ENCODE measurements at places on chromosomes 12 and 14.

GRCh38 chr12:114221957-114222630 lies 183.8 kb downstream of the TBX5 start:
- no peak for DNase-seq

GRCh38 chr12:103503546-103504480 lies 8.0 kb upstream of the C12orf42 start:
- peak; percentile 7 for DNase-seq

- no peak for DNase-seq
Measured at GRCh38 chr12:127560041-127560478, 706.9 kb upstream of the TMEM132C start.

- no peak for DNase-seq
Measured at GRCh38 chr14:23145794-23146350, 26.8 kb upstream of the CEBPE start.

- no peak for DNase-seq
Measured at GRCh38 chr12:63917864-63918799, 73.6 kb downstream of the SRGAP1 start.

DNA sequence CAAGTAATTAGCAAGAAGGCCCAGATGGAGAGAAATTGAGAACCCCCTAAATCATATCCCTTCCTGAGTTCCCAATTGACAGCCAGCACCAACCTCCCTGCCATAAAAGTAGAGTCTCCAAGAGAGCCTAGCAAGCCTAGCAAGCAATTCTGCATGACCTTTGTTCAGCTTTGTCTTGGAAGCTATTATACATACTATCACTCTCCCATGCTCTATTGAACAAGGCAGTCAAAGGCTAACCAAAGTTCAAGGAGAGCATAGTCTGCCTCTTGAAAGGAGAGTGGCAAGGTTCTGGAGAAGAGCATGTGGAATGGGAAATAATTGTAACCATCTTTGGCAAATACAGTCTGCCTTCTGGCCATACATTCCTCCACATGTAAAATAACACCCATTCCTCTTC lies 7.8 kb downstream of the ACOT4 start:
- no peak for DNase-seq

- no peak for DNase-seq
Measured at GRCh38 chr12:108701779-108702441, 29.4 kb downstream of the CORO1C start.

DNA sequence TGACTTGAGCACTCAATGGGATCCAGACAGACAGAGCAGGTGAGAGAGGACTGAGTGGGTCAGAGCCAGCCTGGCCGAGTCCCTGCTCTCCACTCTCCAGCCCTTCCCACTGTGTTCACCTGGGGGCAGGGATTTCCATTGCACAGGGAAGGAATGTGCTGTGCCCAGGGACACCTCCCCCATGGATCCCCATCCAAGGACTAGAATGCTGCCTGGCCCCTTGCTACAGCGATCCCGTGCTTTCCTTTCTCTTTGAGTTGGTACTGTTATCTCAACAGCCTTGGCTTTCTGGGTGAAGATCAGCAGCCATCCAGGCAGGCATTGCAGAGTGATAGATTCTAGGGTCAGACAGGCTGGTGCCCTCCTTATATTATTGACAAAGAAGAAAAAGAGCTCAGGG lies 60.3 kb upstream of the DLK1 start:
- no peak for DNase-seq

GRCh38 chr14:71163842-71164629 lies 256.8 kb downstream of the PCNX1 start:
- no peak for DNase-seq

DNA sequence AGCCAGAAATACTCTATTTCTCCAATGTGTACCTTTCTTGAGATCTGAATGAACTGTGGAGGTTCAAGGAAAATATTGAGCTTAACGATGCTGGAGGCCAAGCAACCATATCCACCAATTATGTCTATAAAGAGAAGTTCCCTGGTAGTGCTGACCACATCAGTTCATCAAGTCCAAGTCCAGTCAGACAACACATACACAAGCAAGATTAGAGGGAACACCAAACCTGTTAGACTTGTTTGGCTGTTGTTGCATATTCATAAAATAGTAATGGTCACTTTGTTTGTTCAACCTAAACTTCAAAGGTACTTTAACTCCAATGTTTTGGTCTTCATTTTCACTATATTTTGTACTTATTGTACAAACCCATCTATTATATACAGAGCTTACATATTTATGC lies 81.6 kb downstream of the LMO3 start:
- no peak for DNase-seq

GRCh38 chr14:99191395-99192027 lies 80.5 kb downstream of the BCL11B start:
- DNase-seq, result peak; percentile 25

DNA sequence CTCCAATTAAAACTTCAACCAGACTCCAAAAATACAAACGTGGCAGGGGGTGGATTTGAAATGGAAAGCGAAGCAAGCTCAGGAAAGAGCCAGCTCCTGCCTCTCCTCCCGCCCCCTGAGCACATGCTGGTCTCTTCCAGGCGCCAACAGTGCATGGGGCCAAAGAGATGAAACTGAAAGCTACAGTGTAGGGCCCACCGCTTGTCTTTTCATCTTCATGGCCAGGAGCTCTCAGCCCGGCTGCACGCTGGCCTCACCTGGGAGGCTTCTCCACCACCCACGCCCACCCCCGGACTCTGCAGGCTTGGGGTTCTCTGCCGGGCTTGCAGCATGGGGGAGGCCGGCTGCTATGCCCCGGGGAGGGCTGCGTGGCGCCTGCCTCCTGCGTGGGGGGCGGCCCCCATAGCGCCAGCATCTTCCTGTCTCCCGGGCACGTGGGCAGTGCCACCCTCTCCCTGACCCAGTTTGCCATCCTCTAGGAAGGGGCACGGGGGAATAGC lies 2.0 kb downstream of the RIMBP2 start:
- no peak for DNase-seq

DNA sequence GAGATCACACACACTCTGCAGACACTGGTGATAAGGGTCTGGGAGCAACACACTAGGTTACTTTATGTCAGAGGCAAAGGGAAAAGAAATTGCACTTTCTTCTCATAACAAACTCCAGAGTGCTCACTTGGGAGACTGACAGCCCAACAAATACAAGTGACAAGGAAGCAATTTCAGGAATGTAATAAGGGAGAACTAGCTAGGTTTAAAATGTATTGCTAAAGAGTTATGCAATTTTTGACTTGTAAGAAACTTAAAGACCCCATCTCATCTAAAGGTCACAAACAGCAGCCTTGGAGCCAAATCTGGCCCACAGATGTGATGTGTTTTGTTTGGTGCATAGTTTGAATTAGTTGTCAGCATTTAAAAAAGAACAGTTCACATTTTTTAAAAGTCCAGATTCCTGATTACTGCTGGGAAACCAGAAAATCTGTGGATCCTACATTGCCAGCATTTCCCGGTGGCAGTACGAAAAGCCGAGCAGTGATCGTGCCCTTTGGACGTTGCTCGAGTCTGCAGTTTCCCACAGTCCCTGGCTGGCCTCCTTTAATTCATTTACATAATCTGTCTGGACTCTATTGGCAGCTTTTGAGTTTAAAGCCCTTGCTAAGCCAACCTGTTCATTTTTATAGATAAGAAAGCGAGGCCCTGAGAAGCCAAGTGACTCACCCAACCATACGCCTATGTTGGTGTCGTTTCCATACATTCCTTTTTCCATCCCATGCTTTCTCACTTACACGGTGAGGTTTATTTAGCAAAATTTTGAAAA lies 42.0 kb upstream of the ETV6 start:
- no peak for DNase-seq
